ENCODE measurements at places on chromosomes 7 and 10. TPM values are rescaled to one million over a fixed set of nuclear protein-coding genes. Genes with fewer than 3 reads are reported as not detected.

FAM25G gene
- total RNA-seq: not detected

CYP2E1 gene
- total RNA-seq: not detected

GSTO2 gene
- 7.6 TPM for total RNA-seq

NOS3 gene
- 4.3 TPM for total RNA-seq

CCL26 gene
- 1.7 TPM for total RNA-seq

TLX1 gene
- total RNA-seq: not detected

SLC13A4 gene
- 0.59 TPM for total RNA-seq

RNF32 gene
- 0.45 TPM for total RNA-seq

PLAU gene
- 56.8 TPM for total RNA-seq

ANLN gene
- total RNA-seq: 181 TPM

RASA4B gene
- total RNA-seq: 0.59 TPM

TMEM196 gene
- total RNA-seq: not detected

ASNS gene
- total RNA-seq: 160 TPM

FLNC gene
- total RNA-seq: 208 TPM

MRLN gene
- not detected for total RNA-seq

C10orf53 gene
- total RNA-seq: not detected

CYP2W1 gene
- under 0.01 TPM for total RNA-seq

GIMAP7 gene
- not detected for total RNA-seq

ZNF365 gene
- total RNA-seq: 0.84 TPM

PTF1A gene
- total RNA-seq: not detected

DNAJC1 gene
- total RNA-seq: 54.6 TPM

SLC13A1 gene
- total RNA-seq: not detected

IDI2 gene
- total RNA-seq: not detected

EPHA1 gene
- total RNA-seq: 0.17 TPM

CALCR gene
- total RNA-seq: not detected

FGFBP3 gene
- 2.2 TPM for total RNA-seq

GLI3 gene
- total RNA-seq: 3.3 TPM

NEURL1 gene
- total RNA-seq: 0.15 TPM

All from bronchus fibroblast of lung (primary cell).